ENCODE measurements at places on chromosomes 11 and 22.

DNA sequence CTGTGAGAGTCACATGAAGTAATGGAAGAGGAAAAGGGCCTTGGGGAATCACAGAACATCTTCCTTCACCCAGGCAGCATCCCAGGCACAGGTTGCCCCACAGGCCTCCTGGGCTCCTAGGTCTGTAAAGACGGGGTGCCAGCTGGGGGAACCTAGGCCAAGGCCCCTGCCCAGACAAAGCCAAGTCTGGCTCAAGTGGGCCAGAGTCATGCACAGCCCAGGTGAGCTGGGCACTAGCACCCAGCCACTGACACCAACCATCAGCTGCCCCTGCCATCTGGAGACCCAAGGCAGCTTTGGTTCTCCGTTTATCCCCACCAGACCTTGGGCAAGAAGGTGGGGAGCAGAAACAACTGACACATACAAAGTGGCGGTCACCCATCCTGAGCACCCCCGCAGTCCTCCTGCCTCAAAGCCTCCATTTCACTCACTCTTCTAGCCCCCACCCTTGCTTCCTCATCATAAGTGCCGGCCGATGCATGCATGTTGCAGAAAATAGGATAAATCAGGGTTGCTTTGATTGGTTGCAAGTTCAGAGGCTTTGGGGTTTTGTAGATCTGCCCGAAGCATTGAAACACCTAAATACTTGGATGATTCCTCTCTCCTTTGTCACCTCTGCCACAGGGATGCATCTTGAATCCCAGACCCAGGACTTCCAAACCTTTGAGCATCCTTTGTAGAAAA lies 26.5 kb upstream of the TMPRSS4 start:
- DNase-seq: no peak

DNA sequence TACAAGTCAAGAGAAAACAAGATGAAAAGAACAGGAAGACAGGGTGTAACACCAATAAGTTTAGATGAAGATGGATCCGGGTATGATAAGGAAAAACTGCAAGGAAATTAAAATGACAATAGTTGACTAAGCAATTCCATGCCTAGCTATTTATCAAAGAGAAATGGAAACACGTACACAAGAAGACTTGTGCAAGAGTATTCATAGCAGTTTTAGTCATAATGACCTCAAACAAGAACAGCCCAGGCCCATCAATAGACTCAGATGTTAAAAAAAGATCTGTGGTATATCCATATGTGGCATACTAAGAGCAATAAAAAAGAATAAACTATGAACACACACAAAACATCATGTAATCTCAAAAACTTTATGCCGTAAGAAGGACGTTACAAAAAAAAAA lies 33.2 kb downstream of the SLC5A12 start:
- no peak for DNase-seq

- DNase-seq: no peak
These were observed 127.7 kb downstream of the MAML2 start for GRCh38 chr11:96215110-96215782.

- DNase-seq: no peak
These were observed 14.8 kb upstream of the CARD10 start for GRCh38 chr22:37533995-37534394.

DNA sequence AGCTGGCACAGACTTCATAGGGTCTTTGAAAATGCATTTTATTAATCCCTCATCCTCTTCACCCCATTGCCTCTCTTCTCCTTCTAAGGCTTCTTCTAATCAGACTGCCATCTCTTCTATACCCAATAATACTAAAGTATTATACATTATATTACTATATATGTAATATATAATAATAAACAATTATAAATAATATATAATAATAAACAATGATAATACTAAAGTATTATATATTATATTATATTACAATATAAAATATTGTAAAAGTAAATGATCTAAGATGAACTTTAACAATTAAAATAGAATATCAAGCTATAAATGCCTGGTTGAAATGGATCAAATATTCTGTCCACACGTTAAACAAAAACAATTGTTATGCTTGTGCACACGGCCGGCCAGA lies 13.0 kb downstream of the SCGB2A1 start:
- no peak for DNase-seq

DNA sequence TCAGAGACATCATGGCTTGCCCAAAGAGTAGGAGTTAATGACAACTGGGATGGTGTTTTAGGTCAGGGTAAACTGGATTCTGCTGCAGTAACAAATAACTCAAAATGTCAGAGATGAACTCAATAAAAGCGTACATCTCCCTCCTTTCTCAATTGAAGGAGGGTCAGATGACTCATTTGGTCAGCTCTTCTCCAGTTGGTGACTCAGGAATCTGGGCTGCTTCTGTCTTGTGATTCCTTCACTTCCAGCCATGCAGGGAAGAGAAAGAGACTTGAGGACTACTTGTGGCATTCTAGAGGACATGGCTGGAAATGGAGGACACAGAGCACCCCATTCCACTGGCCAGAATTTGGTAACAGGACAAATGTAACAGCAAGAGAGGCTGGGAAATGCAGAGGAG lies 3.2 kb upstream of the SYT13 start:
- DNase-seq: no peak

DNA sequence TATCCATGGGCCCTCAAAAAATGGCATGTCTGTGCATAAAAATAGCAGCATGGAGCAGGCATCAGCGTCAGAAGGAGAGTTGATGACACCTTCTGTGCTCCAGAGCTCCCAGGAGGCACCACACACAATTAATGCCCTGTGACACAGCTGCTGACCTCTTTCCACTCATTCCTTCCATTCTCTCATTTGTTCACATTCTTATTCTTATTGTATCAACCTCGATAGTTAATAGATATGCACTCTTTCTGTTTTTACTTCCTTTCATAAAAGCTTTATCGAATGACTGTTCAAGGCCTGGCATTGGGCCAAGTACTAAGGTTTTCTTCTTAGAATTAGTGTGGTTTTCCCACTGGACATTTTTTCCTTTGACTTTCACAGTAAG lies 266.0 kb upstream of the MTNR1B start:
- no peak for DNase-seq

GRCh38 chr22:24435861-24436371 lies 8.5 kb downstream of the ADORA2A start:
- DNase-seq: no peak

DNA sequence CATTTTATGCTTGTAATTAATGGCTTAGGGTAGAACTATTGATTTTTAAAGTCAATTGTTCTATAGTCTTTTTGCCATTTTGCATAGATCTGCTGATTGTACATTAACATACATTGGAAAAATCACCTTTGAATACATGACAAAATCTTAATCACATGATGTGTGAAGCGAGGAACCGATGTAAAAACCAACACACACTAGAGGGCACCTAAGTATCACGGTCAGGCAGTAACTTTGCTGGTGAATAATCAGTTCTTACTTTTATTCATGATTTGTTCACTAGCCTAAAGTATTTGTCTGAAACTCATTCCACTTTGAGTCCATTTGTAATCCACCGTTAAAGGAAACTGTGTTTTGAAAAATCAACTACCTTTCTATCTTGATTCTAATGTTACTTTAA lies 28.2 kb downstream of the JHY start:
- no peak for DNase-seq

DNA sequence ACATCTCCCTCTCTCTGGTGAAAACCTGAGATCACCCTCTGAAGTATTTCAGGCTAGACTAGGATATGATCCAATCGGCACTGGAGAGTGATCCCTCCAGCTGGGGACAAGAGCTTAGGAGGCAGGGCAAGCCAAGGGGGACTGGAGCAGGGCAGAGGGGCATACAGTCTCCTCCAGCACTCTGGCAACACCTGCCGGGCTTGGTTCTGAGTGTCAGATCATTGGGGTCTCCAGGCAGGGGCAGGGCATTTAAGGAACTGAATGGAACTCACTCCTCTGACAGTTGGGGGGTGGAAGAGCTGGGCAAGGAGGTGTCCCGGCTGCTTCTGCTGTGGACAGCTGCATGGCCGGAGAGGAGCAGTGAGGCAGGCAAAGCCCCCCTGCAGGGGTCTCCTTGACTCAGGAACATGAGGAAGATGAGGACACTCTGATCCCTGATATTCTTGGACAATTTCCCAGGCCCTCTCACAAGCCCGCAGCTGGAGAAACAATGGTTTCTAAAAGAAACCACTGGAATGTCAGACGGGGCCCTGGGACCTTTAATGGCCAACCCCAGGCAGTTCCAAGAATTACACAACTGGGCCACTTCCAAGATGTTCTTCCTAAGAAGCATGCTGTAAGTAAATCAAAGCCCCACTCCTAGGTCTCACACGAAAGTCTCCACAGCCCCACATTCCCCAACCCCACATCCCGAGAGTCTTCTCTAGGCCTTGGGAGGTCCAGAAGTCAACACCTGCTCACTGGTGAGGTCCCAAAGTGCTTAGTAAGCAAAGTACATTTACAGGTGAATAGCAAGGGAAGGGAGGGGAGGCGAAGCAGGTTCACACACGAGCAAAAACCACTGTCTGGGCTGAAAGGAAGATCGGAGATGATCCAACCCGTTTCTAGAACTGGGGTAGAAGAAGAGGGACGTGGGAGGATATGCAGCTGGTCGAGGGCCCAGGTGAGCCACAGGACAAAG lies 1.2 kb upstream of the CCDC86 start:
- no peak for DNase-seq

- no peak for DNase-seq
These were observed 4786.8 kb upstream of the OR11H1 start for GRCh38 chr22:10741210-10741609.

GRCh38 chr11:131544591-131544990 lies 174.2 kb downstream of the NTM start:
- no peak for DNase-seq

GRCh38 chr11:94760296-94760695 lies 7.9 kb upstream of the AMOTL1 start:
- DNase-seq: no peak

DNA sequence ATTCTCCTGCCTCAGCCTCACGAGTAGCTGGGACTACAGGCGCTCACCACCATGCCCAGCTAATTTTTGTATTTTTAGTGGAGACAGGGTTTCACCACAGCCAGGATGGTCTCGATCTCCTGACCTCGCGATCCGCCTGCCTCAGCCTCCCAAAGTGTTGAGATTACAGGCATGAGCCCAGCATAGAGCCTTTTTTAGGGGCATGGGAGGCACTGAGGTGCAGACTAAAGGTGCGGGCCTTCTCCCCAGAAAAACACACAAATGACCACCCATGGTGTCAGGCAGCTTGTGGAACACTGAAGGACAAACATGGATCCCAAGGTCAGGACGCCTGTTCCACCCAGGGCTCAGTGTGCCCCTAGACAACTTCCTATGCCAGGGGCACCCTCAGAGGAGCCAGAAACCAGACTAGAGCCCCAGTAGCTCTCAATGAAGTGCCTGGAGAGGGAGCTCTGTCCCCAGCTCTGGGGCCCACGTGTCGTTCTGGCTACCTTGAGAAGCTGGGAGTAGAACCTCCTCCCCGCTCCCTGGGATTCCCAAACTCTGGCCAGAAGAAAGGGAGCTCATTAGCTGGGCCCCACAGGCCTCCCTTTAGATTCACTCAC lies 21.2 kb upstream of the CD5 start:
- DNase-seq: no peak

- no peak for DNase-seq
These were observed 158.3 kb upstream of the SNX19 start for GRCh38 chr11:131074573-131074972.

- no peak for DNase-seq
These were observed 10.6 kb upstream of the ARAP1 start for GRCh38 chr11:72762641-72763304.

- no peak for DNase-seq
These were observed 52.2 kb downstream of the NFAM1 start for GRCh38 chr22:42379966-42380537.

DNA sequence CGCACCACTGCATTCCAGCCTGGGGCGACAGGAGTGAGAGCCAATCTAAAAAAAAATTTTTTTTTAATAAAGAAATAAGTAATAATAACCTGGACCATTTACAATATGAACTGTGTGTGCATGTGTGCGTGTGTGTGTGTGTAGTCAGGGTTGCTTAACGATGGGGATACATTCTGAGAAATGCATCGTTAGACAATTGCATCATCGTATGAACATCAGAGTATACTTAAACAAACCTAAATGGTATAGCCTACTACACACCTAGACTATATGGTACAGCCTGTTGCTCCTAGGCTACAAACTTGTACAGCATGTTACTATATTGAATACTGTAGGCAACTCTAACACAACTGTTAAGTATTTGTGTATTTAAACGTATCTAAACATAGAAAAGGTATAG lies 26.4 kb downstream of the RDX start:
- DNase-seq: no peak

DNA sequence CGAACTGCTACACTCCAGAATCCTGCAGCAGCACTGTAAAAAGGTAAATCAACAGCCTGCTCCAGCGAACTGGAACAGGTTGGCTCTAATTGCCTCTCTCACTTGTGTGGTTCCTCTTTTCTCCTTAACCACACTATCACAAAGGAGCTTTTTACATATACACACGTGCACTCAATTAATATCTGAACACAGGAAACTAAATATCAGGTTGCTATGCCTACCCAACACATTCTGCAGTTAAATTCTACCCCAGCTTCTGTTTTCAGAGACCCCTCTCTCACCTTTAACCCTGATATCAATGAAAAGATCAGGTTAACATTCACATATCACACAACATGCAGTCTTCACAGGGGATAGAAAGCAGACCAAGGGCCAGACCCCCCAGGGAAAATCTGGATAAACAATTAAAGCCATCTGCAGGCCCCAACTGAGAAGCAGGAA lies 11.0 kb downstream of the RBFOX2 start:
- no peak for DNase-seq

- DNase-seq: no peak
These were observed 521 bp downstream of the ALDH3B2 start for GRCh38 chr11:67673902-67674301.

- no peak for DNase-seq
These were observed 26.1 kb upstream of the MUC5B start for GRCh38 chr11:1196516-1197391.

- no peak for DNase-seq
These were observed 22.7 kb downstream of the OOSP3 start for GRCh38 chr11:59901306-59901705.

- no peak for DNase-seq
These were observed 67.1 kb downstream of the MYEOV start for GRCh38 chr11:69361048-69361447.

DNA sequence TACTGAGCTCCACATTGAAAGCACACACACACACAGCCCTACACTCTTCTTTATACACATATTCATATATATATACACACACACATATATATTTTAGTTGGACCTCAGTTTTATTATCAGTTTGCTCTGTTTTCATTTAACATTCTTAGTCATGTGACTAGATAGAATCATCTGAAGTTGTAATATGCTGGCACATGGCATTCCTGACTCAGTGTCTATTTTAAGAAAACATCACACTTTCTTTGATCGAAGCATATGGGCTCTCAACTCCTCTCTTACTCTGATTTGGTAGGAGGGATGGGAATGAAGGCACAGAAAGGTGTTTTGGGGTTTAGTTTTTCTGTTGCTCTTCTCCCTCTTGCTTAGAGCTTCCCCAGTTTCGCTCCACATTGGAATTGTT lies 24.8 kb downstream of the AMOTL1 start:
- DNase-seq: no peak

DNA sequence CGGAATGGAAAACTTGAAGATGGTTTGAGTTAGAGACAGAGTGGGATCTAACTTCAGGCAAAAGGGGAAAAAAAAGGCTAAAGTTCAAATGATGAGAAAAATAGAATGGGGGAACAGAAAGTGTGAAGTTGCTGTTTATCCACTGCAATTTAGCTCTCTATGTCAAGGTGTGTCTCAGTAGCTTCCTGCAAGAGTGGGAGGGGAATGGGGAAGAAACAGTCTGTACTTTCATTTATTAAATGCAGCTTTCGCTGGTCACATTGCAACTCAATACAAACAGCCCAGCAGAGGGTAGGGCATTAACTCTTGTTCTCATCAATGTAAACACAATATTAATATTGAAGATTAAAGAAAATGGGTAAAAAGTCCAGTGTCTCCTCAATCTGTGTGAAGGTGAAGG lies 214.7 kb upstream of the SYN3 start:
- DNase-seq: no peak
